ENCODE measurements at places on chromosomes 11 and 22. TPM values are rescaled to one million over a fixed set of nuclear protein-coding genes. Genes with fewer than 3 reads are reported as not detected.

The PNPLA5 gene
- not detected for total RNA-seq

The GGT1 gene
- total RNA-seq, result 23.0 TPM

The FLRT1 gene
- not detected for total RNA-seq

The IGSF9B gene
- total RNA-seq, result not detected

The GP1BB gene
- total RNA-seq, result 2.7 TPM

The MS4A12 gene
- total RNA-seq, result not detected

The ANKRD49 gene
- total RNA-seq, result 7.7 TPM

The SLC22A8 gene
- total RNA-seq, result not detected

The ABCG4 gene
- total RNA-seq, result under 0.01 TPM

The NRGN gene
- total RNA-seq, result 0.25 TPM

The MFNG gene
- total RNA-seq, result 197 TPM

The SNX32 gene
- total RNA-seq, result 0.51 TPM

The BBOX1 gene
- not detected for total RNA-seq

The UBASH3B gene
- 3.2 TPM for total RNA-seq

The NDUFA6 gene
- total RNA-seq, result 45.6 TPM

The OR2AG2 gene
- total RNA-seq, result under 0.01 TPM

The NOL12 gene
- 17.6 TPM for total RNA-seq

The CABP4 gene
- total RNA-seq, result 0.89 TPM

The SHANK2 gene
- total RNA-seq, result 1.6 TPM

The SCN3B gene
- total RNA-seq, result 8.5 TPM

The TSPAN32 gene
- total RNA-seq, result not detected

The OR5D14 gene
- total RNA-seq, result not detected
